ENCODE measurements at places on chromosomes 1 and 21. TPM values are rescaled to one million over a fixed set of nuclear protein-coding genes. Genes with fewer than 3 reads are reported as not detected.

FCRLB gene
- total RNA-seq, result 1.2 TPM

BCAN gene
- total RNA-seq, result not detected

CFHR1 gene
- not detected for total RNA-seq

TRIM63 gene
- total RNA-seq, result not detected

DIO1 gene
- total RNA-seq, result not detected
